ENCODE measurements at places on chromosomes 2 and 18.

GRCh38 chr2:109085912-109086742 is 42.9 kb upstream of the SH3RF3 start:
- no peak for DNase-seq

GRCh38 chr2:182924306-182924705 is 57.9 kb upstream of the FRZB start:
- no peak for DNase-seq

- DNase-seq, result no peak
Measured at GRCh38 chr2:187168720-187169713, 279.0 kb downstream of the CALCRL start.

- DNase-seq, result no peak
Measured at GRCh38 chr2:25104736-25105135, 62.9 kb downstream of the EFR3B start.

DNA sequence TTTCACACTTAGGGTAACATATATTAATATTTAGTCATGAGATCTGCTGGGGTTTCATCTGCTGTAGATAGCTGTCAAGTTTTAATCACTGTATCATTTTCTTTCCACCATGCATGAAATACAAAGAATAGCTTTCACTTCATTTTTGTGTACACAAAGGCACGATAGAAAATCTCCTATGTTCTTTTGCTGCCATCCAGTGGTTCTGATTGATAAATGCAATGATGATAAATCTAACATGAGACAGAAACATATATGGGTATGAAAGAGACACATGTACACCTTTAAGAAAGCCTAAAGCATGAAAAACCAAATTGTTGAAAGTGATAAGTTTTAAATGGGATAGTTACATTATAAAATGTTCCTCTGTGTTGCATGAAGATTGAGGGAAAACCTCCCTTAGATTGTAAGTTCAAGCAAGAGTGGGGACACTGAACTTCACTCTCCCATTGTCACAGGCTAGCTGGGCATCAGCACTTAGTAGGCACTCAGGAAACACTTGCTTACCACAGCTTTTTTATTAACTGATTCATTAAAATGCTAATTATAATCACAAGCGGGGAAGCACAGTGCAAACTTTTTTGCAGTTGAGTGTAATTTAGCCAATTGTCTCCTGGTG is 31.2 kb downstream of the C1D start:
- peak; percentile 73 for DNase-seq

GRCh38 chr2:102581911-102582310 is 37.4 kb upstream of the SLC9A2 start:
- no peak for DNase-seq

DNA sequence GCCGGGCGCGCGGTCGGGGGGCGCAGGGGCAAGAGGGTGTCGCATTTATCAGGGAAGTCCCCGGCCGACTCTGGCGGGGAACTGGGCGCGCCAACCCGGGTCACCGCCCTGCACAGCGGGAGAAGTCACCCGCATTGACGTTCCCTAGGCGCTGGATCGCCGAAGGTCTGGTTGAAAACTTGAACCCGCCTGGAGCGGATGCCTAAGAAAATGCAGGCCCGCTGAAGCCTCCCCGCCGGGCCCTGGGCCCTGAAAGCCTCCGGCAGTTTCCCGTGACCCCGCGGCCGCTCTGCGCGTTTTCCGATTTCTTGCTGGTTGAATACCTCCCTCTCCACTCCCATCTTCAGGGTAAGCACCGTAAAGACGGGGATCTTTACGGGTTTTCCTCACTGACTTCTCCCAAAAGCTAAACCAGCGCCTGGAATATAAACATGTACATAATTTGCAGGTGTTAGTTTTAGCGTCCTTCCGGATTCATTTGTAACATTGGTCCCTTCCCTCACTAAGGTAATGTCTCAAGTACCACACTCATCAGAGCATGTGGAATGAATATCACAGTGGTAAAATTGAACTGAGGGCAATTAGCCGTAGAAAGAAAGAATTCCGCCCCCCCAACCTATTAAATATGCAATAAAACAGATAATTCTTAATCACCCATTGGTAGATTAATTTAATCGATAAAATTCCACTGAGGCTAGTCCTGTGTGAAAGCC is 675 bp upstream of the SPIRE1 start:
- DNase-seq, result no peak

DNA sequence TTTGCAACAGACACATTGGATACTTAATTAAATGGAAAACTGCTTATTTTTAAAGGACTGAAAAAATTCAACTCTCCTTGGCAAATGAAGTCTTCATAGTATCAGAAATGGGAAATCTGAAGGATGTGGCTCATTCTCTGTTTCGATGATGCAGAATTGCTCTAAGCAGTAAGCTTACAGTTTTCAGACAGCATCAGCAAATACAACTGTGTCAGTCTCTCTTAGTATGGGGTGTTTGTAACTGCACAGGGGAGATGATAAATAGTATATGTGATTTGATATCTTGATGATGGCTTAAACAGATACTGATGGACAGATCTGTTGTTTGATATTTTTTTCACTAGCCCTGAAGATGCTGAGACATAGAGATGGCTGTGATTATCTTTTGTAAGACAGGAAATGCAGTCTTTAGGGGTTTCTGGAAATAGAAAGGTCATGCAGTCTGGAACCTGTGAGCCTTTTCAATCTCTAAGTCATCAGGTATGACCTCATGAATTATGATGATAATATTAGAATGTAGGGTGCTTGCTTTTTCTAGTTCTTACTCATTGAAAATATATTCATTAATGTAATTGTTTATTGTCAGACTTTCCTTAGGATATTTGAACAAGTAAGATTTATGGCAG is 84.2 kb downstream of the SLC4A10 start:
- DNase-seq, result no peak

DNA sequence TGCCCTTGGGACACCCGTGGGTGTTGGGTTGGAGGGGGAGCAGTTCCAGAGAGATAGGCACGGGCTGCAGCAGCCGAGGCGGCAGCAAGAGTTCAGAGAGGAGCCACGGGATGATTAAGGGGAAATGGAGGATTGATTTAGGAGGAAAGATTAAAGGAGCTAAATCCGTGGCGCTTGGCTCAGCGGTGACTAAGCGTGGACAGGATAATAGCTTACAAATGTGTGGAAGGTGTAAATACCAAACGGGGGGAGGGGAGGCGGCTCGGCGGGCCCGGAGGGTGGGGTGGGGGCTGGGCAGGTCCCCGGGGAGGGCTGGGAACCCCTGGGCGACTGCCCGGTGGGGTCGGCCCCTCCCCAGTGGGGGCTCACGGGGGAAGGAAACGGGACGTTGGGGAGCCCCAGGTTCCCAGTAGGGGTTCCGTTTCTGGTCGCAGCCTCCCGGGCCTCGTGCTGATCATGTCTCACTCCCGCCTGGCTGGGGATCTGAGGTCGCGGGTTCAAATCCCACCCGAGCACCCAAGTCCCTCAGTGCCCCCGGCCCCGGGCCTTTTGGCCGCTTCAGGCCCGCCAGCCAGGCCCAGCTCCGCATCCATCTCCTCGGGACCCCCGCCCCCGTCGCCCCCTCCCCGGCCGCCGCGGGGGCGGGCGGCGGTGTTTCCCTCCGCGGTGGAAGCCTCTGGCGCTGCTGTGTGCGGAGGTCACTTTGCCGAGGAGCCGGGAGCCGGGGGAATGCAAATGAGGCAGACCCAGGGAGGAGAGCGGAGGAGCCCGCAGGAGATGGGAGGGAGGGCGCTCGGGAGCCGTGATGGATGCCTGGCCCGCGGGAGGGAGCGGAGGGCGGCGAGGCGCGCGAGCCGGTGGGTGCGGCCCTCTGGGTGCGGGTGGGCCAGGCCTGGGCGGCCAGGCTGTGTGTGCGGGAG is 8.1 kb downstream of the ASIC4 start:
- peak; percentile 88 for DNase-seq

- peak; percentile 32 for DNase-seq
Measured at GRCh38 chr2:199431746-199432213, 26.0 kb downstream of the SATB2 start.

DNA sequence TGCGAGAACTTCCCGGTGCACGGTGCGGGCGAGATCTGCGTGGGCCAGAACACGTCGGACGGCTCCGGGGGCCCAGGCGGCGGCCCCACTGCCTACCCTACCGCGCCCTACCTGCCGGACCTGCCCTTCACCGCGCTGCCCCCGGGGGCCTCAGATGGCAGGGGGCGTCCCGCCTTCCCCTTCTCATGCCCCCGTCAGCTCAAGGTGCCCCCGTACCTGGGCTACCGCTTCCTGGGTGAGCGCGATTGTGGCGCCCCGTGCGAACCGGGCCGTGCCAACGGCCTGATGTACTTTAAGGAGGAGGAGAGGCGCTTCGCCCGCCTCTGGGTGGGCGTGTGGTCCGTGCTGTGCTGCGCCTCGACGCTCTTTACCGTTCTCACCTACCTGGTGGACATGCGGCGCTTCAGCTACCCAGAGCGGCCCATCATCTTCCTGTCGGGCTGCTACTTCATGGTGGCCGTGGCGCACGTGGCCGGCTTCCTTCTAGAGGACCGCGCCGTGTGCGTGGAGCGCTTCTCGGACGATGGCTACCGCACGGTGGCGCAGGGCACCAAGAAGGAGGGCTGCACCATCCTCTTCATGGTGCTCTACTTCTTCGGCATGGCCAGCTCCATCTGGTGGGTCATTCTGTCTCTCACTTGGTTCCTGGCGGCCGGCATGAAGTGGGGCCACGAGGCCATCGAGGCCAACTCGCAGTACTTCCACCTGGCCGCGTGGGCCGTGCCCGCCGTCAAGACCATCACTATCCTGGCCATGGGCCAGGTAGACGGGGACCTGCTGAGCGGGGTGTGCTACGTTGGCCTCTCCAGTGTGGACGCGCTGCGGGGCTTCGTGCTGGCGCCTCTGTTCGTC is 1.7 kb downstream of the FZD7 start:
- DNase-seq, result peak; percentile 82

- DNase-seq, result no peak
Measured at GRCh38 chr18:70036771-70037347, 89.2 kb upstream of the CD226 start.

- no peak for DNase-seq
Measured at GRCh38 chr2:696999-697627, 19.9 kb upstream of the TMEM18 start.

DNA sequence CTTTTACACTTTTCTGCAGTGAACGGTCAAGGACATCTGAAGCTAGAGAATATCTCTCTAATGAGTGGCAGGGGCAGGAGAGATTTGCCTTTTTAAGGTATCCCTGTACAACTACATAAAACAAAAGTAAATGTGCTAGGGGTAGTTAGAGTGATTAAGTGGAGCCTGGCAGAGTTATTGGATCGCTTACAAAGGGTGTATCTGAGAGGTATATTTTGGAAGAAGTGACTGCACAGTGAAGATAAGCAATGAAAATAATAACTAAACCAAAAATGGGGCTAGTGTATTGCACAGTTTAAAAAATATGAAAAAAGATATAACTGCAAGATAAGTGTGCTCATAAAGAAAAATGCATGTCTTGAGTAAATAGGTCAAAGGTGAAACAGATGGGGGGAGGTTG is 193.5 kb upstream of the EPC2 start:
- DNase-seq, result no peak

DNA sequence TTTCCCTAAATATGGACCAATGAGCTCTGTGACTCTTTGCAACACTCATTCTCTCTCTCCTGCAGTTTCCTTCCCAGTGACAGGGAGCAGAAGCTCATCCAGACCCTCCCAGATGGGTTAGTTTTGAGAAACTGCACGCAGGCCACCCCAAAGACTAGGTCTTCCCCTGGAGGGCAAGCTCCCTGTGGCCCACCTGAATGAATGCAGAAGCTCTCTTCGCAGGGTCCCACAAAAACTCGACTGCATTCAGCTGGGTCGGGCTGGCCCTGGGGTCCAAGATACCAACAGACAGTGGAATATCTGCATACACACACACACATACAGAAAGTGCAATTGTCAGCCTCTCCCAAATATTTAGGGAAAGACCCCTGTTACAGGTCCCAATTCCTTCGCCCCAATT is 37.0 kb downstream of the TFCP2L1 start:
- DNase-seq, result no peak

DNA sequence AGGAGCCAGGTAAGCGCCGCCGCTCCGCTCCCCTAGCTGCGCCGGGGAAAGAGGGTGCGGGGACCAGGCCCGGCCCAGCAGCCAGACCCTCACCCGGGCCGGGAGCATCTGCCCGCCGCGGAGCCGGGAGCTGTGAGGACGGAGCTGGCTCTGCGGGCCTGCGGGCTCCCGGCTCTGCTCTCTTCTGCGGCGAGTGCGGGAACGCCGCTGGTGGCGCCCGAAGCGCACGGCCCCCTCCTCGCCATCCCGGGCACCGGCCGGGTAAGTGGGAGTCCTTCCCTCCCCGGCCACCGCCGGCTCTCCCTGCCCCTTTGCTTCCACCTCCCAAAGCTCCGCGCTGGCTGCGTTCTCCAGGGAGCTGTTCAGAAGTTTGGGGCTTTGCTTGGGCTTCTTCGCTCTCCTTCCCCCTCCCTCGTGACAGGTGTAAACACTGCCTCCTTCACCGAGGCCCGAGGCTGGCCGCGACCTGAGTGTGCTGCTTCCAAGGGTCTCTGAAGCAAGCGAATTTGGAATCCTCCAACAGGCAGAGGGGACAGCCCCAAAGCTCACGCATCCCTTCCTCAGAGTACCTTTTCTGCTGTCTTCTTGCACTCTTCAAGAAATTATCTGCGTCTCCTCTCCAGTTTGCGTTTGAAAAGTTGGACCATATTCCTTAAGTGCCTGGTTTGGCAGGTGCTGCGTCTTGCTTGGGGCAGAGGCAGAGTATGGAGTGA is 632 bp downstream of the AFTPH start:
- no peak for DNase-seq

DNA sequence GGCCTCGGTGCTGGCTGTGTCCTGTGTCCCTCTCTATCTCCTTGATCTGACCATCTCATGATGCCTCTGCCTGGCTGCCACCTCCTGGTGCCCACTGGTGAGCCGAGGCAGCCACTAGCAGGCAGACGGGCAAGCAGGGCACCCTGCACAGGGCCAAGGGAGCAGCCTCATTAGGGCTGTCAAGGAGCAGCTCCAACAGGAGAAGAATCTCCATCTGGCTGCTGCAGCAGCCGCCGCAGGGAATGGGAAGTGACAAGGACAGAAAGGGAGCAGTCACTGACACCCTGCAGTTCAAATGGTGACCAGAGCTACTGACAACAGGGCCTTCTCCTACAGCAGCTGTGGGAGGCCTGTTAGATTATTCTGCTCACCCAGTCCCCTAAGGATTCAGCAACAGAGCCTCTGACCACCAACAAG is 32.6 kb downstream of the ALPK2 start:
- DNase-seq, result no peak

GRCh38 chr2:88831071-88831791 is 139.8 kb downstream of the RPIA start:
- DNase-seq, result no peak

- no peak for DNase-seq
Measured at GRCh38 chr2:138355244-138355643, 146.3 kb upstream of the SPOPL start.

Measured in fibroblast of upper back skin (primary cell).